CD4-positive, alpha-beta T cell treated with Interleukin-4 for 4 hours (primary cell): ENCODE measurements at places on chromosomes 7 and 10.

GRCh38 chr10:12489806-12490205 lies 140.5 kb downstream of the CAMK1D start:
- DNase-seq: no peak

- DNase-seq: peak; percentile 21
These were observed 174.9 kb upstream of the NRP1 start for GRCh38 chr10:33509231-33509831.

DNA sequence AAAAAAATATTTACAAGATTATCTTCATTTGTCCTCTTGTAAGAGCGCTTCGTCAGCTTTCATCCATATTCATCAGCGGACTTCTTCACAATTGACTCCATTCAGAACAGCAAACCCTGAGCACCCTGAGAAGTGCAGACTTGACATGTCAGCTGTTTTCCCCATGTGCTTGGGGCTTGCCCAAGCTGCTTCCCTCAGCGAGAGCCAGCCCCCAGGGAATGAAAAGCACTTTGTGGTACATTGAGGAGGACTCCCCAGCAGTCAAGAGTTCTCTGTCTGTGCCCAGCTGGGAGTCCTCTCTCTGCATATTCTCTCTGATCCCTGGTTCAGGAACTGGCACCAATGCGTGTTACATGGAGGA lies 22.7 kb downstream of the HKDC1 start:
- no peak for DNase-seq

GRCh38 chr10:6586501-6586900 lies 6.4 kb upstream of the PRKCQ start:
- DNase-seq: peak; percentile 51

GRCh38 chr7:141442781-141443180 lies 108.4 kb upstream of the AGK start:
- DNase-seq: no peak

DNA sequence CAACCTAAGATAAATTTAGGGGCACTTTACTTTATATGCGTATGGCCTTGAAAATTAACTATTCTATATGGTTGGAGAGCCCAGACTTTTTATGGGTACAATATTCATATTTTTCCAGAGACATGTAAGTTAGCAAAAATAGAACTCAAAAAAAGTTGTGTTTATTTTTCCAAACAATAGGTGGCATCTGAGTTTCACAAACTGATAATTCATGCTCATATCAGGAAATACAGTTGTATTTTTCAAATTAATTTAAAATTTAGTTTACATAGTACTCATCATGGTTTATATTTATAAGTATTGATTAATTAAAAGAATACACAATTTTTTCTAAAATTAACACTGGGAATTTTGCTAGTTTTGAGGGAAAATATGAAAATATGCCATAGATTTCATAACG lies 34.6 kb downstream of the ANKRD7 start:
- DNase-seq: no peak

GRCh38 chr10:20714518-20714917 lies 182.6 kb downstream of the NEBL start:
- DNase-seq: no peak

GRCh38 chr10:15841696-15842095 lies 18.6 kb downstream of the MINDY3 start:
- DNase-seq: no peak

GRCh38 chr10:132862485-132863420 lies 76.8 kb upstream of the NKX6-2 start:
- no peak for DNase-seq

DNA sequence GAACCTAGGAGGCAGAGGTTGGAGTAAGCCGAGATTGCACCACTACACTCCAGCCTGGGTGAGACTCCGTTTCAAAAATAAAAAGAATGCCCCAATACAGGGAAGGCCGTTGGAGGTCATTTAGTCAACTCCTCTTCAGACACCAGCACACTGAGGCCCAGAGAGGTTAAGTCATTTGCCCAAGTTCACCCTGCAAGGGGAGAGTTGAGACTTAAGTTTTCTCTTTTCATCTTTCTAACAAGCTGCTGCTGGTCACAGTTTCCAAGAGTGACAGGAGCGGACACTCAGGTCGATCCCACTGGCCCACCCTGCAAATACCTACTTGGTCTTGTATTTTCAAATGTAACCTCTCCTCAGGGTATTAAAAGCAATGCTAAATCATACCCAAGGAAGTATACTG lies 30.4 kb upstream of the VCL start:
- no peak for DNase-seq

GRCh38 chr7:158676171-158676840 lies 28.3 kb downstream of the NCAPG2 start:
- no peak for DNase-seq

DNA sequence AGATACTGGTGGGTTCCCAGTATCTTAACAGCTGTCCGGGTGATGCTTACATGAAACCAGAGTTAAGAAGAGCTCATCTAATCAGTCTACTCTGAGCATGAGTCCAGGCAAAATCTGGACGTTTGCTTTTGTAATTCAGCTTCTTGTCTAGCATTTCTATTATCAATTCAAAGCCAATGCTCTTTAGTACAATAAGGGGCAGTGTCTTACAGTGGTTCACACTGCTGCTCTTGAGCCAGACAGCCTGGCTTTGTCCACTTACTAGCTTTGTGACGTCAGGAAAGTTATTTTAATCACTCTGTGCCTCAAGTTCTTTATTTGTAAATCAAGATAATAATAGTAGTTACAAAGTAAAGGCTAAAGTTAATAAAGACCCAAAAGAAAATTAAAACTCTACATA lies 227.3 kb upstream of the TCF7L2 start:
- no peak for DNase-seq
